ENCODE measurements at places on chromosomes 12 and 14.

GRCh38 chr14:71236487-71236886, 329.2 kb downstream of the PCNX1 start:
- no peak for DNase-seq

DNA sequence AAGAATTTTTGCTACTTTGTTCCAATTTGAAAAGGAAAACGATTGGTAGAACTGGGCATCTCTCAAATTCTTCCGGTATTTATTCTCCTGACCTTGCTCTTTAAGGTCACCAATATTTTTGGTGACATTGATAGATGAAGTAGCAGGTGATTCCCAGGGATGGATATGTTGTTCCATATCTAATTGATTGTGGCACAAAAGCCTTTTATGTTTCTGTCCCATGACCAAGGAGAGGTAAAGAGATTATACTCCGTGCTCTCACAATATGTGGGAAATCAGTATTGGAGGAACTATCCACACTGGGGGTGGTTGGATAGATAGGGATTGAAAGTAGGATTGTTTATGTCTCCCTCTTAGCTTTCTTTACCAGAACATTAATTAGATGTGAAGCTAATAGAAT, 61.7 kb upstream of the LRIG3 start:
- no peak for DNase-seq

GRCh38 chr12:106598003-106598402, 15.2 kb downstream of the RFX4 start:
- no peak for DNase-seq

DNA sequence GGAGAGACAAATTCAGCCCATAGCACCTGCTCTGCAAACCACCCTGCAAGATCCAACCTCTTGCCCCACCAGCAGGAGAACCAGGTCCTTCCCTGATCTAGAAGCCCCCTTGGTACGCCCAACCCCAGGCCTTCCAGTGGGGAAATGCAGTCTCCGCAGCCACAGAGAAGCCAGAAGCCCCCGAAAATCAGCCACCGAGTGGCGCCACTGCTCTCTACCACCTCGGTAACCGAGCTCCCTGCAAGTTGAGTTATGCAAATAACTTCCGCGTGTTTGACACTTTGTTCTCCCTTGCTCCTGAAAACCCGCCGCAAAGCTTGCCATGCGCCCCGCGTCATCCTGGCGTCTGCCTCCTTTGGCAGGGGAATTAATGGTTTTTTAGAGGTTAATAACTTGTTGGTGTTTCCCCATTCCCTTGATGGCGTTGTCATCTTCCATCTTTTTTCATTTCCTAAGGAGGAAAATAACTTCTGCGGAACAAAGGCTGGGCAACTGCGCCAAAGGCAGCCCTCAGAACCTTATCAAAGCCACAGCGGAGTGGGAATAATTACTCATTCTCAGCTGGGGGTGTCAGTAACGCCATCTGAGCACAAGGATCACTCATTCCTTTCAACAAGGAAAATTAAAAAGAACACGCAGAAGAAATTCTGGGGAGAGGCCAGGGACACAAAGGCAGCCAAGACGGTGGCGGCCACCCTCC, 60.4 kb downstream of the FZD10 start:
- no peak for DNase-seq

GRCh38 chr12:55972042-55972441, 1.8 kb upstream of the RAB5B start:
- DNase-seq = no peak

DNA sequence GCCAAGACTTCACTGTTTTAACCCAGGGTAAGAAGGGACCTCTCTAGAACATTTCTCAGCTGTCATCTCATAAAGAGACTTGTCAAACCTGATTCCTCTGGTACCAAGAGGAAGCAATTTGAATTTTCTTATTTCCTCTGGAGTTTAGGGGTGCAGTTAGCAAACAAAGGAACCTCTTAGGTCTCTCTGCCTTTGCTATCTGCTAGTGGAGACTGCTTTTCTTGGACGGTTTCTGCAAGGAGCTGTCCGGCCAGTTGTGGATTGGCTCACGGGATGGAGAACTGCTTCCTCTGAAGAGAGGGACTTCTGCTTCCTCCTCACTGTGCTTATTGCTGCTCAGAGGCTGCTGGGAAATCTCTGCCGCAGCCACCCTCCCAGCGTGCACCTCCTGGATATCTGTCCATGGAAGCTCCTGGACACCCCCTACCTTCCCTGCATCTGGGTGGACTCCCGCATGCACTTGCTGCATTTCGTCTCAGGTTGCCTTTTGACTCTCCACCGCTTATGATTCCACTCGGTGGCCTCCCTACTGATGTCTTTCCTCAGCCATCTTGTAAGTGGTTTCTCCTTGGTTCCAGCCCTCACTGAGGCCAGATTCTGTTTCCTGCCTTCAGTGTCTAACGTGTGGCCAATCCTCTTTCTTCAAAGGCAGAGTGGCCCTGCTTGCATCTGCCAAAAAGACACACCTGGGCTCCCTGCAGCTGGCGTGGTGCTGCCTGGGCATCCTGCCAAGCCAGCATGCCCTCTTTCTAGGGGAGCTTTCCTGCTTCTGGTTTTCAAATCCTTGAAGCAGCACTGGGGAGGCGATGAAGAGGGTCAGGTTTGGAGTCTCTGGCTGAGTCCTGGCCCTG, 187.3 kb downstream of the CHST11 start:
- no peak for DNase-seq

- DNase-seq = no peak
These were observed 317.0 kb upstream of the TMPO start for GRCh38 chr12:98198261-98198982.

GRCh38 chr12:45615268-45615667, 114.2 kb upstream of the ARID2 start:
- no peak for DNase-seq

GRCh38 chr14:51561141-51561540, 90.6 kb upstream of the FRMD6 start:
- DNase-seq = no peak

DNA sequence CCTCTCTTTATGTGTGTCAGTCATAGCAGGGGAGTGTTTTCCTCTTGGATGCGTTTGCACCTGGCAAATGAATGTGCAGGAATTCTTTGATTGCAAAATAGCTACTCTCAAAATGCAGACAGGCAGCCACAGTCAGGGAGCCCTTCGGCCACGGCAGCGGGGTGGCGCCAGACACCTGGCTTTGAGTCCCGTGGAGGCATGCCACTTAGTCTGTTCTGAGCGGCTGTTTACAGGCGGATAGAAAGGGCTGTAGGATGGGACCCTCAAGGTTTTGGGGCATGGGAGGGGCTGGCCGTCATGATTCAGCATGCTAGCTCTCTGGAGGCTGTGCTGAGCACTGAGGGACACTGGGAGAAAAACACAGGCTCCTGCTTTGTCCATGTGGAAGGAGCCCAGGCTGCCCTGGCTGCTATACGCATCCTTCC, 117.1 kb downstream of the SLC25A47 start:
- DNase-seq = peak; percentile 84

- no peak for DNase-seq
These were observed 9.1 kb downstream of the ITPK1 start for GRCh38 chr14:93106541-93107156.

DNA sequence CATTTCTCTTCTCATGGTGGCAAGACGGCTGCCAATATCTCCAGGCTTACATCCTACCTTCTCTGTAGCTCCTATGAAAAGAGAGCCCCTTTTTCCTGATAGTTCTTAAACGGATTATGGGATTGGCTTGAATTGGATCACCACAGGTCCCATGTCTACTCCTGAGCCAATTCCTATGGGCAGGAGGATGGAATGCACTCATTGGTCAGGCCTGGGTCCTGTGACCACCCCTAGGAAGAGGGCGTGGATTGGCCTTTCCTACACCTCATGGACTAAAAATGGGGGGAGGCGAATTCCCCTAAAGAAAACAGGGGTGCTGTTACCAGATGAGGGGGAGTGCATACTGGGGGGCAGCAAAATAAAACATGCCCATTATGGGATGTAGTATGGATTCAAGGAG, 108.8 kb downstream of the PTPN11 start:
- DNase-seq = no peak

- DNase-seq = peak; percentile 41
These were observed 53.1 kb upstream of the STON2 start for GRCh38 chr14:81453166-81453766.

DNA sequence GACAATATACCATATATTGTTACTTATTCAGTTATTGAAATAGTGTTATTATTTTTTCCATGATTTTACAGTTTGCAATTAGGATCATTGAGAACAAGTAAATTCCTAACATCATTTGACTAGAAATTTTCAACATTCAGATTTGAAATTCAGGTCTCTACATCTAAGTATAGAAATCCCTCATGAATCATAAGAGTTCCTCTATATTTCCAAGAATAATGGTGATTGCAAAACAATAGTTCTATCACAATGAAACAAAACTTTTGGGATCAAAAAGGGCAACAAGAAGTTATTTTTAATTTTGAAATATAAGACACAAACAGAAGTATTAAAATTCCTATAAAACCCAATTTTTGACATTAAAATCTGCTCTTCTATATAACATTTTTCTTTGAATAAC, 10.8 kb downstream of the CLEC1A start:
- DNase-seq = no peak

DNA sequence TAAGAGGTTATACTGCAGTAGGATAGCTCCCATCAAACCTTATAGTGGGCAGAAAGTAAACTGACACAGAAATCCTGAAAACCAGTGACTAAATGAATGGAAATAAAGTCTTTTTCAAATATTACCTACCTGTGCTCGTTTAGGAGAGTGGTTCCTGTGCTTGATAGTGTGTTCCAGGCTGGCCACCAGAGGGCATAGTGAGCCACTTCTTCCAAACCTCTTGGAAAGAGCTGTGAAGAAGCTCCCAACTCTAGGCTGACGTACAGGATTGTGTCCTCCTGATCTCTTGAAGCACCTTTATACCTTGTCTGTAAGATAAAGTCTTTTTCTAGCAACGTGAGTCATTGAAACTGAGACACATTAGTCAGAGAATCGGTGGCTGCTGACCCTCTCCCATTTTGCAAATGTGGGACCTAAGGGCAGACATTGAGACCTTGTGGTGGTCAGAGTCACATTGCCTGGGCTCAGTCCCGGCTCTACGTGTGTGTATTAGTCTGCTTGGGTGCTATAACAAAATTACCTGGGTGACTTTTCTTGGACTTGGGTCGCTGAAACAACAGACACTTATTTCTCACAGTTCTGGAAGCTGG, 17.6 kb downstream of the TDP1 start:
- peak; percentile 54 for DNase-seq

- DNase-seq = no peak
These were observed 936.0 kb downstream of the DIO2 start for GRCh38 chr14:79275292-79275655.
